ENCODE measurements at places on chromosomes 13 and 19. TPM values are rescaled to one million over a fixed set of nuclear protein-coding genes. Genes with fewer than 3 reads are reported as not detected.

Gene CARD8
- total RNA-seq, result 23.4 TPM

Gene RGCC
- 6.4 TPM for total RNA-seq

Gene ZNF433
- total RNA-seq, result 2.3 TPM

Gene ZNF729
- total RNA-seq, result not detected

Gene SWSAP1
- total RNA-seq, result 3.3 TPM

Gene STOML3
- total RNA-seq, result 0.25 TPM

Gene FAM124A
- total RNA-seq, result 3.1 TPM
